Activated naive CD4-positive, alpha-beta T cell treated with anti-CD3 and anti-CD28 coated beads for 36 hours (primary cell): ENCODE measurements at places on chromosomes 2 and 18.

GRCh38 chr18:38563396-38563980, 997.9 kb upstream of the CELF4 start:
- peak; percentile 41 for DNase-seq

DNA sequence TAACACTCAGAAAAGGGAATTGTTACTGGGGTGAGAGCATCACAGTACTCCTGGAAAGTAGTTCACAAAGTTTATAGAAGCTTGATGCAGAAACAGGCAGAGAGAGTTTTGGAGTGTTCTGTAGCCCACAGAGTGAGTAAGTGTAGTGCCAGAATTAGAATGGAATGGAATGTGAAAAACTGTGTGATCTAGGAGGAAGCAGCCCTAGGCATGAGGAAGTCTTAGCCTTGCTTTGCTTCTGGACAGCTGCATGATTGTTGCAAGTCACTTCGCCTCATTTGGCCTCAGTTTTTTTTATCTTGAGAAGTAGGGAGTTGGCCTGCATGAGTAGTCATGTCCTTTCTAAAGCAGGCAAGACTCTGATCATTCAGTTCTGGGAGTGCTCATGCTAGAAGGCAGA, 10.9 kb downstream of the SERPINB12 start:
- no peak for DNase-seq

DNA sequence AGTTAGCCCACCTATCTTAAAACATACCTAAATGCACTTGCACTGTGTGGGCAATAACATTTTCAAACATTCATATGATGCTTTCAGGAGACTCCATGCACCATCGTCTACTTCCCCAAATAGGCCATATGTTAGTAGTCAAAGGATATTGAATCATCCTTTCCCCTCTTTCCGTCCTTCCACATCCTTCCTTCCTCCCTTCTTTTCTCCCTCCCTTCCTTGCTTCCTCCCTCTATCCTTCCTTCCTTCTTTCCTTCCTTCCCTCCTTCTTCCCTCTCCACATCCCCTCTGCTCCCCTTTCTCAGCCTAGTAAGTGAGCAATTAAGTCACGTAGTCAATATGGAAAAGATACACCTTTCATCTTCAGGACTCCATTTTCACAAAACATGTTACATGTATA, 73.8 kb downstream of the ZEB2 start:
- no peak for DNase-seq

DNA sequence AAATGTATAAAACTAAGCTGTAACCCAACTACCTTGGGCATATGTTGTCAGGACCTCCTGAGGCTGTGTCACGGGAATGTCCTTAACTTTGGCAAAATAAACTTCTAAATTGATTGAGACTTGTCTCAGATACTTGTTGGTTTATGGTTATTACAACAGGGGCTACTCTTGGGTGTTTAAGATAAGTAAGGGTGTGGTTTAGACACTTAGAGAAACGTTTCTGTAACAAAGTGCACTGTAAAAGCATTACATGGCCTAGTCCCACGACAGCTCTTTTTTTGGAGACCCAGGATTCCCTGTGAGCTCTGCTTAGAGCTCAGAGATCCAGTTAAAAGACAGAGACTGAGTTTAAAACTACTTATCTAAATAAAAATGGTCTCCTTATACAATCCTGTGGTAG, 32.3 kb upstream of the LIPG start:
- DNase-seq = no peak

- no peak for DNase-seq
Measured at GRCh38 chr2:174192664-174193063, 55.7 kb downstream of the OLA1 start.

GRCh38 chr2:99545066-99545465, 55.2 kb upstream of the REV1 start:
- no peak for DNase-seq

DNA sequence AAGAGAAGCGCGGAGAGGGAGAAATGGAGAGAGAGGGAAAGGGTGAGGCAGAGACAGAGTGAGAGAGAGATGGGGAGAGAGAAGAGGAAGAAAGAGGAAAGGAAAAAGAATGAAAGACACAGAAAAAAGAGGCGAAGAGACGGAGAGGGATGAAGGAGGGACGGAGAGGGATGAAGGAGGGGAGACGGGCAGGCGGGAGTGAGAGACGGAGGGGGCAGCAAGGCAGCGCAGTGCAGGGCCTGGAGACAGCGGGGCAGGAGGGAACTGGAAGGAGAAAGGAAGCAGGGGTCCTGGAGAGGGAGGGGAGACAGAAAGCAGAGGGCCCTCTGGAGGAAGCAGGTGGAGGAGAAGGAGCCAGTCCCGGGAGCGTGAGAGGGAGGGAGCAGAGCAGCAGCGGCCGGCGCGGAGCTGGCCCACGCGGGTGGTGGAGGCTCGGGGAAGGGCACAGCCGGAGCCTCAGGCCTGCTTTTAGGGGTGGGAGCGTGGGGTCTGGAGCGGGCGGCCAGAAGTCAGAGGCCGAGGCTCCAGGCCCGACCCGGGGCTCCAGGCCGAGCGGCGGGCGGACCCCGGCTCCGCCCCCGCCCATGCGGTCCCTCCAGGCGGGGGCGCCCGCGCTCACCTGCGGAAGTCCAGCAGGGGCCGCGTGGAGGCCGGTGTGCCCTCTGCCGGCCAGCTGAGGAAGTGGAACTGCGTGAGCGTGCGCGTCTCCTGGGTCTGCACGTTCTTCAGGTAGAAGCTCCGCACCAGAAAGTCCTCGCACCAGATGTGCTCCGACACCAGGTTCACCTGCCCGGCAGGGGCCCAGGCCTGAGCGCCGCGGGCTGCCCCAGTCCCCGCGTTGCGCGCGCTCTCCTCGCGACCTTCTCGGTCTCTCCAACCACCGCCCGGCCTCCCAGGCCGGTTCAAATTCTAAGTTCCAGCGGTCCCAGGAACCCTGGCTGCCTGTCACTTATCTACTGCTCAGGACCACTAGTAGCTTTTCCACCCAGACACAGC, 14.5 kb downstream of the PTPRN start:
- DNase-seq = peak; percentile 89

DNA sequence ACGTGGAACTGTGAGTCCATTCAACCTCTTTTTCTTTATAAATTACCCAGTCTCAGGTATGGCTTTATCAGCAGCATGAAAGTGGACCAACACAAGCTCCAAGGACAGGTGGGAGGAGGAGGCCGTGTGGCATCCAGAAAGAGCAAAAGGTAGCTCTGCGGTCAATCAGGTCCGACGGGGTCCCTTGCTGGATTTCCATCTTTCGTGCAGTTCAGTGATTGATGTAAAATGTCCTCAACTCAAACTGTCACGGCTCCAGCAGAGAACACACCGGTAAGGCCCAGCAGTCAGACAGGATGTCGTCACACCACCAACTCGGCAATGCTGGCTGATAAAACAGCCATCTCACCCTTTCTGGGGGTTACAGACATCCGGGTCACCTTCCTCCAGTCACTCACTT, 123.3 kb downstream of the PXDN start:
- no peak for DNase-seq
